Forelimb muscle (tissue), 1 donor: ENCODE measurements at places on chromosomes 1 and 21. TPM values are rescaled to one million over a fixed set of nuclear protein-coding genes. Genes with fewer than 3 reads are reported as not detected.

DNA sequence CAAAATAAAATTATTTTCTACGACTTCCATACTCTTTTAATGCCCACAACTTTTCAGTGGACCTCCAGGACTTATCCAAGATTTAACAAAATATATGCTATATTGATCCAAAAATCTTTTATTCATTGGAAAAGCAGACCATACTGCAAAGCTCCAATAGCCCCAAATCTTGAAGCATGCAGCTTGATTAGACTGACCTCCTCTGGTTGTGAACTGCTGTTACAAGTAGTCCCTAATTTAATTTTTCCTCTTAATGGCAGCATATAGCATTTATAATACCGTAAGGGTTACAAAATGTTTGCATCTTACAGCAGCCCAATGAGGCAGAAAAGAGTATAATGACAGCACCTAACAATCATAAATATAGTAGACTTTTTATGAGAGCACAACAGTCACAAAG lies 49.8 kb downstream of the TPR start:
- DNase-seq = no peak

GRCh38 chr1:48652334-48652733 lies 124.4 kb downstream of the BEND5 start:
- no peak for DNase-seq

GRCh38 chr21:33761441-33762036 lies 119.2 kb downstream of the ITSN1 start:
- DNase-seq = peak; percentile 52

Gene HES5
- 0.56 TPM for polyA plus RNA-seq

- no peak for DNase-seq
Measured at GRCh38 chr1:111778541-111779051, 22.9 kb downstream of the DDX20 start.

- no peak for DNase-seq
Measured at GRCh38 chr1:99917214-99917613, 52.6 kb upstream of the SLC35A3 start.

Gene ETV3L
- not detected for polyA plus RNA-seq

- no peak for DNase-seq
Measured at GRCh38 chr1:71610476-71610875, 529.6 kb upstream of the ZRANB2 start.

Gene TXNIP
- polyA plus RNA-seq = 238 TPM

Gene EPHA8
- 0.05 TPM for polyA plus RNA-seq

- no peak for DNase-seq
Measured at GRCh38 chr1:96820107-96820506, 98.5 kb downstream of the PTBP2 start.

GRCh38 chr1:36516372-36517010 lies 33.8 kb upstream of the CSF3R start:
- no peak for DNase-seq

GRCh38 chr1:41714638-41715389 lies 203.9 kb downstream of the HIVEP3 start:
- no peak for DNase-seq

- no peak for DNase-seq
Measured at GRCh38 chr1:161001525-161001924, 19.4 kb downstream of the F11R start.

DNA sequence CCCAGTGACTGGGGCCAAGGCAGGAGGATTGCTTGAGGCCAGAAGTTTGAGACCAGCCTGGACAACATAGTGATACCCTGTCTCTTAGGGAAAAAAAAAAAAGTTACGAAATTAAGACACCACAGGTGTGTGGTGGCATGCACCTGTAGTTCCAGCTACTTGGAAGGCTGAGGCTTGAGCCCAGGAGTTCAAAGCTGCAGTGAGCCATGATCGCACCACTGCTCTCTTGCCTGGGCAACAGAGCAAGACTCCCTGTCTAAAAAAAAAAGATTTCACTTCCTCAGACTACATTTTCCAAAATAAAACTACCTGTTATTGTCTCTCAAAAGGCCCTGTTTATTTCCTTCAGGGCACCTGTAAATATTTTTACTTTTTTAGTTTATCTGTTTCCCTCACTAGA lies 4.7 kb upstream of the STK40 start:
- no peak for DNase-seq

GRCh38 chr21:9837946-9838737 lies 683.2 kb upstream of the TPTE start:
- no peak for DNase-seq

Gene NOS1AP
- 0.56 TPM for polyA plus RNA-seq

Gene CRNN
- not detected for polyA plus RNA-seq

DNA sequence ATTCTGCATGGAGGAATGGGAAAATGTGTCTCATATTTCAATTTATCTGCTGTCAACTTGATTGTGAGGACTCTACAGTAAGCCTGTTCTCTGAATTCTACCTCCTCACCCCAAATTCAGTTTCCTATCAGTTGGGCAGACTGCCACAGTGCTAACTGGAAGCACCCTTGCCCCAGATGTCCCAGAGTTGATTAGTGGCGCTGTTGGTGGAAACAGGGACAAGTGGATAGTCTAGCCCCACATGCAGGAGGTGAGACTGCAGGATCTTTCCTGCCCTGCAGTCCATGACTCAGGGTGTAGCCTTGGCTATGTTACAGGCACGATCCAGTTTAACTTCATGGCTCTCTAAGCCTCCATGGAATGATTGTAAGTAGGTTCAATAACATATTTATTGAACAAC lies 22.1 kb downstream of the ADAM30 start:
- DNase-seq = no peak

- no peak for DNase-seq
Measured at GRCh38 chr1:69055194-69055593, 512.5 kb upstream of the LRRC7 start.

Gene FCRL6
- polyA plus RNA-seq = 0.34 TPM

DNA sequence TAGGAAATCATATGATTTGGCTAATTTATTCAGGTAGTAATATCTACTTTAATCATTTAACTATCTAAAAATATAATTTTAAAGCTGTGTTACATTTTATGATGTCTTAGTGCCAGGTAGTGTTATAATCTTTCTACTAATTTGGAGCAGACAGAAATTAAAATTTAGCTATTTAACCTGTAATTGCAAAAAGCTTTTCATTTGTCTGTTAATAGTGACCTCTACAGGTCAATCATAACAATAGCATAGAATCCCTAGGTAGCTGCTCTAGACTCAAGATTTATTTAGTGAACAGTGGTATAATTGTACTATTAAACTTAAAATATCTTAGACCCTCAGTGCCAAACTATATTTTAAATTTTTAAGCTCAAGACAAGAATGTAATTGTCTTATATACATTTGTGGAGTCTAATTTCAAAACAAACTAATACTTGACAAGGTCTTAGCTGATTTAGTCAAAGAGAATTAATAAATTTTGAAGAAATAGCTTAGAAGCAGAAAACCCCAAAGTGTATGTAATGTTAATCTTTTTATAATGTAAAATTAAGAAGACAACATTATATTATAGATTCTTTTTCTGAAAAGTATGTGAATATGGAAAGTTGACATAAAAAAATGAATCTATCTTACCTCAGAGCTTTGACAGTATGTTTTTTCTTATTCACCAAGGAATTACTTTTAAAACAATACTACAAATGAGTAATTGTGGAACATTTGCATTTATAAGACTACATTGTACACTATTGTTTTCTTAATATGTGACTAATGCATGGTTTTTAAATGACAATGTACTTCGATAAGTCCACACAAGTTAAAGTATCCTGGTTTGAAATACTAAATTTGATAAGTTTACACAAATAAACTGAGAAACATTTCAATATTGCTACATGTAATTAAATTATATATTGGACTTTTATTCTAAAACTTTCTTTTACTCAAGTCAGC lies 64.1 kb upstream of the RNPC3 start:
- no peak for DNase-seq

- no peak for DNase-seq
Measured at GRCh38 chr1:167864392-167865032, 49.4 kb downstream of the ADCY10 start.

Gene ASCL5
- 0.32 TPM for polyA plus RNA-seq

DNA sequence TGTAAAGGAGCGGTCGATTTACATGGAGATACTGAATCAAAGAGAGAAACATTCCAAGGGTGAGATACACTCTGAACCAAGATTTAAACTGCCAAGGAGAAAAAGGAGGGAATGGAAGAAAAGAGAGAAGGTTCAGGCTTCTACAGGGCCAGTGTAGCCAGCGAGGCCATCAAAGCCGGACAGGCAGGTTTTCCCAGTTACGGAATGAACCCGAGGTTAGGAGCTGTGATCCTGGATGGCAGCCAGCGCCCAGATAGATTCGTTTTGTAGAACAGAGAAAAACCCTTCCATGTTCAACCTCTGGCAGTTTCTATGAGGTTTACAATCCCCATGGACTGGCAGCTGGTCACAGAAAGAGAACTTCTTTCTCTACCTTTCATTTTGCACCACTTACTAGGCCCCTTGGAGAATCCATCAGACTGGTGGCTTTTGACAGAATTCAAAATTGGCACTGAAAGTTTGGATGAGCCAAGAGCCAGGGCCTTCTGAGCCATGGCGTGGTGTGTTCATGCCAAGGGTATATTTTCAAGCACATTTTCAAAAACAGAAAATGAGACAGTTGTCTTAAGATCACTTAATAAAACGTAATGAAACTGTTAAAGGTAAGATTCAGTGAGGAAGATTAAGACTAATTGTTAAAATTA lies 171.5 kb downstream of the RUNX1 start:
- no peak for DNase-seq

Gene MROH9
- not detected for polyA plus RNA-seq

Gene LMOD1
- 48.7 TPM for polyA plus RNA-seq

DNA sequence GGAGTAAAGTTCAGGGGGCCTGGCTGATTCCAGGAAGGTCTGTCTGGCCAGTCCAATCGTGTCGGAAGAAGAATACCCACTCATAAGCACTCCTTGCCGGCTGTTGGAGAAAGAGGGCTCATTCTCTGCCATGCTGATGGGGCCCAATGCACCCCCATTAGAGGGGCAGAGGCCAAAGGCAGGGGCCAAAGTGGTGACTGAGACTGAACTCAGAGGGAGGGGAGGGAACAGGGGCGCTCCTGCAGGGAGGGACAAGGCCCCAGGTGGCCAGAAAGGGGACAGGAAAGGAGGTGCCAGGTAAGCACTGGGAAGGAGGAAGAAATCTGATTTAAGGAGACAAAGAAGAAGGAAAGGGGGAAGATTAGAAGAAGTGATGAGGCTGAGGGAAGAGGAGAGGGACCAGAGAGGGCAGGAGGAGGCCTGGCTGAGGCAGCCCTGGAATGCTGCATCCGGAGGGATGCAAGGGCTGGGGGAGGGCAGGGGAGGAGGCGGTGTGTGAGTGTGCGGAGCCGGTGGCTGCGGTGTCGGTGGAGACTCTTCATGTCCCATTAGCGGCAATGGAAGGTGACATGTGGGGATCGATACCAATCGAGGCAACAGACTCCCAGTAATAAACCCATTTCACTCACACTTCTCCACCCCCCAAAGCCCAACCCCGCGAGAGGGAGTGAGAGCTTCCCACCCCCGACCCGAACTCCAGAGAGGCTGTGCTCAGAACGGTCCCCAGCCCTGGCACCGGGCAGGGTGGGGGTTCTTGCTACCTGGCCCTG lies 12.0 kb upstream of the ETV3L start:
- DNase-seq = no peak

GRCh38 chr1:78755986-78756385 lies 106.4 kb downstream of the IFI44 start:
- DNase-seq = no peak

- DNase-seq = no peak
Measured at GRCh38 chr1:226050133-226050532, 12.4 kb upstream of the H3-3A start.

DNA sequence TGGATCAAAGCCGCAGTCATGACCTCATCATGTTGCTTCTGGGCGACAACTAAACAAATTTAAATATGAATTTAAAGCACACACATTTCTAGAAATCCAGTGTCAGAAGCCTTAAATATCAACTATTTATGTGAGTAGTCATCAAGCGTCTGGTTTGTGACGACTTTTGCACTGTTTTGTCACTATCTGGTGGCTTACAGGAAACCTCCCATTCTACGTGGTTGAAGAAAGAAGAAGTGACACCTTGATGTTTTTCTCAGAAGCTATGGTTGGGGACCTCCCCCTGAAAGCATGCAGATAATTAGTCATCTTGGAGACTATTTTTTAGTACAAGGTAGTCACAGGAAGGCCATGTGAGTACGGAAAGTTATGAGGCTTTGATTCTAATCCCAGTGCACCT lies 58.5 kb downstream of the TENT5C start:
- no peak for DNase-seq

GRCh38 chr1:104648269-104648691 lies 898.6 kb downstream of the AMY1C start:
- DNase-seq = no peak

DNA sequence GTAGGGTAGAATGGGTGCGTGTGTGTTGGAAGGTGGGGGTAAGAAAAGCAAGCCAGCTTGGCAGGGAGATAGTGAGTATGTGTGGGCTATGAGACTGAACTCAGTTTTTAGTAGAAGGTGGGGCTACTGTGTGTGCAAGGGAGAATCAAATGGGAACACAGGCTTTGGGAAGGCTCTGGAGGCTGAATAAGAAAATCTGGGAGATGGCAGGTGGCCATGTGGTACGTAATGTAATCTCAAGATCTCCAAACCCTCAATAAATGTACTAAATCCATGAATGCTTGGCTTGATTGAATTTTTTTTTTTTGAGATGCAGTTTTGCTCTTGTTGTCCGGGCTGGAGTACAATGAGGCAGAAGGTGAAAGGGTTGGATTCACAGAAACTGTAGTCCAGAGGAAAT lies 3.5 kb upstream of the ZSCAN20 start:
- no peak for DNase-seq

Gene FAM72C
- polyA plus RNA-seq = 1.1 TPM

DNA sequence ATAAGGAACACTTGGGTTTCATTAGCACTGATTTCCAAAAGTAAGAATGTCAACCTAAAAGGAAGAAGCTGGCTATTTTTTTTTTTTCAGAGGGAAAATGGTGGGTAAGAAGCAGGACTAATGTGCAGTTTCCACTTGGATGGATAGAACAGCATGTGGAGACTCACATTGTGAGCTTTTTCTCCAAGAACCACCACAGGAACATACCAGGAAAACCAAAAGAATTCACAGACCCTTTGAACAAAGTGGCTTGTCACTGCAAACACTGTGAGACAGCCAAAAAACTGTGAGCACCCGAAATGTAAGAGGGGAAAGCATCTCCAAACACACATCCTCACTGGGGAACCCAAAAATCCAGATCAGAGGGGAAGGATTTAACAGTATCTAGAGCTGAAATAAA lies 15.7 kb upstream of the MX1 start:
- no peak for DNase-seq

- no peak for DNase-seq
Measured at GRCh38 chr1:41383094-41383852, 22.0 kb downstream of the FOXO6 start.

- no peak for DNase-seq
Measured at GRCh38 chr1:84480650-84481049, 1.6 kb downstream of the RPF1 start.
